ENCODE measurements at places on chromosomes 13 and 19.

DNA sequence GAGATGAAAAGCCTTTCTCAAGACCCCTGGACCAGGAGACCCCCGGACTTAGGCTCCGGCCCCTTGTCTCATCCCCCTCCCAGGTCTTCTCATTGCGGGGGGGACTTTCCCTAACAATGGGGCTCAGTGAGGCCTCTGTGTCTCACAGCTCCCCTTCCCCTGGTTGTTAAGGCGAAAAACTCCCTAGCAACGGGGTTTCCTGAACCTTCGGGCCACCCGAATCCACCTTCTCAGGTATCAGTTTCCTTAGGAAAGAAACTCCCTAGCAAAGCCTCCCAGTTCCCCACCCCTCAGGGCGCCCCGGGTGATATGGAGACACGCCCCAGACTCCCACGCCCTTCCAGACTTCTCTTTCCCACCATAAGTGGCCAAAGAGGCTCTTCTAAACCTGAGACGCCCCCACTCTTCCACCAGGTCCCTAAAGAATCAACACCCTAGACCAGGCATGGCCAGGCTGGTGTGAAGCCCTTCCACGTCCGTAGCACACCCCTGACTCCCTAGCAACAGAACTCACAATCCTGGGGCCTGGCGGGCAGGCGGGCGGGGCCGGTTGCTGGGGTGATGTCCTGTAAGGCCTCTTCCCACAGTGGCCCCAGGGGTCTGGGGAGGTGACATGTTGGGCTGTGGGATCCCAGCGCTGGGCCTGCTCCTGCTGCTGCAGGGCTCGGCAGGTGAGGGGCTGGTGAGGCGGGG lies at the start of gene TMEM190:
Gene TMEM190, plus strand, starts transcription at position 586 of the 693 bp plus-strand sequence. Its CDS starts 28 bp downstream, at position 614.
- DNase-seq, result no peak

DNA sequence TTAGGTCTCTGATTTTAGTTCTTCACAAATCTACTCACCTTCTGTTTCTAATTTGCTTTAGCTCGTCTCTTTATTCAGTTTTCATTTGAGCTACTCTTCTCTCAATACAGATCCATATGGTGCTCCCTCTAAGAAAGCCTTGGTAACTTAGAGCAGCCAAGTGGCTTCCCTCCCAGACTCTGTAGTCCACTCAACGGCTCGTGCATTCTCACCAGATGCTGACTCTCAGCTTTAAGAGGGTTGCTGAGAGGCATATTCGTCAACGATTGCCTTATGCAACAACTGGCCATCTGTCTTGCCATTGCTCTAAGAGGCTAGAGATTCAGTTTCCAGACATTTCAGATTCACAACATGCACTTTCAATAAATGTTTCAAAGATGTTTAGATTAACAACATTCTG lies 785.8 kb upstream of the SLC10A2 start:
- peak; percentile 90 for DNase-seq

GRCh38 chr13:107271227-107271626 lies 703.3 kb upstream of the ARGLU1 start:
- no peak for DNase-seq

- no peak for DNase-seq
These were observed 95.7 kb downstream of the SLC10A2 start for GRCh38 chr13:102970542-102970941.

GRCh38 chr13:36059321-36059720 lies 71.9 kb downstream of the DCLK1 start:
- peak; percentile 68 for DNase-seq

- no peak for DNase-seq
These were observed 1.6 kb upstream of the LRRC25 start for GRCh38 chr19:18399008-18399407.

GRCh38 chr13:93446238-93446637 lies 219.6 kb downstream of the GPC6 start:
- DNase-seq, result no peak

- DNase-seq, result no peak
These were observed 233.0 kb downstream of the COL4A1 start for GRCh38 chr13:110073982-110074381.

- DNase-seq, result peak; percentile 39
These were observed 544.2 kb upstream of the KLF12 start for GRCh38 chr13:74678308-74678965.

DNA sequence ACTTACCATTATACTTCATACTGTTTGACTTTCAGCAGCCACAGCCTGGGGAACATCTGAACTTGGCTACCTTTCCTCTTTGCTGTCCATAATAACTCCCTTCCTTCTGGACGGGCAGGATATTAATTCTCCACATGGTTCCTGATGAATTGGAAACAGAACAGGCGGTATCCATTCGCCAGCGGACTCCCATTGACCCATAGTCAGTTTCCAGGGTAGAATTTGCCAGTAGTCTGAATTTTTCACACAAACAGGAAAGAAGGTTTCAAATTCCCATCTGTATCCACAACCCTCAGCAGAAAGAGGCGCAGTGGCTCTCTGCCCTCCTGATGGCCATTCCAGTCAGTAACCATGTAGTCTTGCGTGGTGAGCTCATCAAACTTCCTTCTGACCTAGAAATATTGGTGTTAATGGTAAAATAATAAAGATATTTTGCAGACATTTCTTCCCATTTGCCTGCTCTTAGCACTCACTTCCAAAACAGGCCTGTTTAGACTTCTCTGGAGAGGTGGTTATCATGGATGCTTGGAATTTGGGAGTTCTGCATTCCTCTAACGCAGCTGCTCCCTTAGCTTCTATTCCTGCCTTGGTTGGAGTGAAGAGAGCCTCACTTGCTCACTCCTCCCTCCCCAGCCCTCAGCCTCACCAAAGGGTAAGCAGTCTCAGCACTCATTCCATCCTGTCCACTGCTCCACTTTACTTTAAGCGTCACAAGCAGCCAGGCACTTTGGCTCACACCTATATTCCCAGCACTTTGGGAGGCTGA lies 75.0 kb upstream of the OXGR1 start:
- DNase-seq, result no peak

DNA sequence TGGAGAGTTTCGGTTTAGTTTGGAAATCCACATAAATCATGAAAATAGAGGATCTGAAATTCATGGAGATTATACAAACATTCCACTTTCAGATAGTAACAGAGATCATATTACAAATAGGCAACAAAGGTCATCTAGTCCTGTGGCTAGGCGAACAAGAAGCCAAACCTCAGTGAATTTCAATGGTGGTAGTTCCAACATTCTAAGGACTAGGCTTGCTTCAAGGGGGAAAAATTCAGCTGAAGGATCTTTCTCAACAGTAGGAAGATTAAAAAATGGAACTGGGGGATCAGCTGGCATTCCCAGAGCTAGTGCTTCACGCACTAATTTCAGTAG lies 47.0 kb downstream of the FOXO1 start:
- DNase-seq, result no peak

- peak; percentile 32 for DNase-seq
These were observed 374.0 kb downstream of the IRS2 start for GRCh38 chr13:109412283-109412901.

DNA sequence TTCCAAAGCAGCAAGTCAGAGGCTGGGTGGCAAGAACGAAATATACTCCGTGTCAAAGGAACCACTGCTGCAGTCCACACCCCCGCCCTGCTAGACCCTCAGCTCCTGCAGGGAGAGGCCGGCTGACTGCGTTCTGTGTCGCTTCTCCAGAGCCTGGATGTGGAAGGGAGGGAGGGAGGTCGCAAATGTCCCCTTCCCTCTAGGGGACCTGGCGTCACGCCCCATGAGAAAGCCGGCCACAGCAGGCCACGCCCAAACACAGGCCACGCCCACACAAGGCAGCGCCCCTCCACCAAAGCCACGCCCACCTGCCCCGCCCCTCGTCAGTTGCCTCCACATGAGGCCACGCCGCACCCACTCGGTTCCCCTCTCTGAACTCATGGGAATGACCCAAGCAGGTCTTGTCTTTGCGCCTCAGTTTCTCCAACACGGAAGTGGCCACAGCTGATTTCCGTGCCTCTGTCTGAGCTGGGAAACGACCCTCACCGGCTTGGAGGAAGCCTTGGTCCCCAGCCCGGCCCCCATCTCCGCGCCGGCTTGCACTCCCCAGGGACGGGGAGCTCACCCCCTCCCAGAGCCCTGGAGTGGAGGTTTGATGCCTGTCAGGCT lies 38.4 kb upstream of the TCF3 start:
- no peak for DNase-seq

DNA sequence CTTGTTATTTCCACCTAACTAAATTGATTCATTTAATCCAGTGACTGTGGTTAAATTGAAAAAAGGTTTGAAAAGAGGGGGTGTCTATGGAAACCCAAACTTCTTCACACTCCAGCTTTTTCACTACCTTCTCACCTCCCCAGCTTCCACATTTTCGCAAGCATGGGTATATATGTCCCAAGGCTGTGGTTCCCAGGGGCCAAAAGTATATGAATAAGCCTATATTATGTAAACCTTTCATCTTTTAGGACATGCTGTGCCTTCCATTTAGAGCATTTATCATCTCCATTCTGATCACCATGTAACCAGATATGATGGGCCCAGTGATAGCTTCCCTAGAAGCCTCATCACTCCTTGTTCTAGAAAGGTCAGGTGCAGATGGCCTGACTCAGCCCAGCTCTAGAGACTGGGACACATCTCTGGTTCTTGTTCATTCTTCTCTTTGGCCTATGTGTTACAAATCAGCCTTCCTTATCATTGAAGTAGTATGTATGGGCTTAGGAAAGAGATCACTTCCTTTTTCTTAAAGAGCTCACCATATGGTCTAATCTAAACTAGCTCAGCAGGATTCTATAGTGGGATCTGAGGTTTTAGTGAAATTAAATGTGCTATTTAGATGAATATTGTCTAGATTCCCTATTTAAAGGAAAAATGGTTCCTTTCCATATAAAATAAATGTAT lies 19.5 kb upstream of the ARL11 start:
- DNase-seq, result no peak

GRCh38 chr13:73141292-73141771 lies 82.5 kb downstream of the KLF5 start:
- DNase-seq, result peak; percentile 30

Data from skin of body (tissue), 3 donors.